ENCODE measurements at places on chromosomes 6 and 20.

GRCh38 chr6:79602859-79603258 lies 28.3 kb upstream of the SH3BGRL2 start:
- DNase-seq = no peak

DNA sequence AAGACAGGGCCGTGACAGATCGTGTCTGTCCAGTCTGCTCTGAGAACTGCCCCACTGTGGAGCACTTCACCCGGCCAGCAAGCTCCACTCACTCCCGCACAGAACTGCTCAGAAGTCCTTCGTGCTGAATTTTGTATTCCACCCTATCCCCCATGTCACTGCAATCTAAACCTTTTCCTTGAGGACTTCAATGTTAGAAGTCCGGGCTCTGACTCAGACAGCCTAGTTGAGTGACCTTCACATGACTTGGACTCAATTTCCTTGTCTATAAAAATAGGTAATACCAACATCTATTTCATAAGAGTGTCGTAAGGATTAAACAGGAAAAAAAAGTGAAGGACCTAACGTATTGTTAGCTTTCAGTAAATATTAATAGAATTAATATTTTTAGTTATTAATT lies 161.6 kb downstream of the QRSL1 start:
- no peak for DNase-seq

DNA sequence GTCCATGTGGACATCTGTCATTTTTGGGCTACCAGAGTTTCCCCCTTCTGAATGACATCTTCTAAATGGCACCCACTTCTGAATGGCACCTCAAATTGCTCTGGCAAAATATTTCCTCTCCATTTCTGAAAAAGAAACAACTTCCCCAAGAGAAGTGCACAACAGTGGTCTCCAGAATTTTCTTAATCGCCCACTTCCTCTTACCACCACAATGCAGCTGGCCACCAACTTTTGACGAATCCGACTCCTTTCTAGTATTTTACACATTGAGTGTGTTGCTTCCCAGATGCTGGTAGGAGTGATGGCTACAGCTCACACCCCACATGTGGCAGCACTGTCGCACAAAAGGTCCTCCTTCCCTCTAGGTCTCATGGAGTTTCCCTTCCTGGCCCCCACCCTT lies 216.1 kb downstream of the FOXA2 start:
- no peak for DNase-seq

- no peak for DNase-seq
Measured at GRCh38 chr6:62390401-62390800, 104.4 kb upstream of the KHDRBS2 start.

GRCh38 chr6:109383438-109383940 lies 1.2 kb upstream of the CD164 start:
- no peak for DNase-seq

DNA sequence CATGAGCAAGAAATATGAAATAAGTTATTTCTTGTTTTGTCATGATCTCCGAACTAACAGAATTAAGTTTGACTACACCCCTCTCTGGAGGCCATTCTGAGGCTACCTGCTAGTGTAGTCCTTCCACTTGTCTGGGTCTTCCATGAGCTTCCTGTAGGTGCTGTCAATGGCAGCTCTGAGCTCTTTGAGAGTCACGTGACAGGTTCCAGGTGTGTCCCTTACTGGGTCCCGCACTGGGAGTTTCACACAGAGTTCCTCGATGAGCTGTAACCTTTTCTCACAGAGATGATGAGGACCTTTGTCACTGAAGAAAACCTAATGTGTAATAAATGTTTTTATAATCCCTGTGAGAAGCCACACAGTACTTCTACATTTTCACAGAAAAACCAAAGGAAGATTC lies 186.6 kb downstream of the SYNE1 start:
- no peak for DNase-seq

DNA sequence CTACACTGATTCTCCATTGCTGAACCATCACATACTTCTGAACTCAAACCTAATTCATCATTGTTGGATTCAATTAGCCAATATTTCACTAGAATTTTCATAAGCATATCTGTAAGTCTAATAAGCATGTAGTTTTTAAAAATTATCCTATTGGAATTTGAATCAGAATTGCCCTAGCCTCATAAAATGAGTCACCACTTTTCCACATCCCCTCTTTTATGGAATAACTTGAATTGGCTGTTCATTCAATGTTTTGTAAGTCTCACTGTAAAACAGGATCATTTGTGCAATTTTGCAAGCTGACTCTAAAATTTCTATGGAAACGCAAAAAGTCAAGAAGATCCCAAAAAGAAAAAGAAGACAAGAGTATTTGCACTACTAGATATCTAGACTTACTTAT lies 141.0 kb downstream of the HACE1 start:
- no peak for DNase-seq

DNA sequence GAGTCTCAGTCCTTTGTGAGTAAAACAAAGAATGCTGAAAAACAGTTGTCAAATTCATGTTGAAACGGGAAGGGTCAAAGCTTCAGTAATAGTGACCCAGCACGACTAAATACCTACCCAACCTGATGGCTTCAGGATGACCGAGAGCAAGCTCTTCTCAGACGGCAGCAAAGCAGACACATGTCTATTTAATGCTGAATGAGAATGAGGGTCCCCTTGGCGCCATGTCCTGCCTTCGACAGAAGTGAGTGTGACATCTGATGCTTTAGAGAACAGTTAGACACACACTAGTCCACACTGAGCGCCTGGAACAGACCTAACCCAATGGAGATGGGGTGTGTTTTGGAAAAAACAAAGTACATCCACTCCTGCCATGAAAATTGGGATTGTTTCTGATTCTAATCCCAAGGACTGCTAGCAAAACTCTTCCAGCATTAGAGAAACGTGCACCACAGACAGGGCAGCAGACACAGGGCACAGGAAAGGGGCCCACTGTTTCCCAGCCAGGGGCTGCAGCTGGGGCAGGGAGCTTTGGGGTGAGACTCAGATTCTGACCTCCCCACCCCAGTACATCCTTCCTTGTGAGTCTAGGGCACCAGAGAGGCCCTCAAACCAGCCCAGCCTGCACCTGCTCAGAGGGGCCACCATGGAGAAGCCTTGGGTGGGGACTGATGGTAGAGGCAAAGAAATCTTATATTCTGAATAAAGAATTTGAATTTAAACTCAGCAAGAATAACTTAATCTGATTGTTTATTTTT lies 76.5 kb downstream of the C6orf118 start:
- no peak for DNase-seq

- DNase-seq = no peak
Measured at GRCh38 chr6:126633373-126633772, 293.5 kb downstream of the CENPW start.

- DNase-seq = no peak
Measured at GRCh38 chr6:91392951-91393350, 806.1 kb upstream of the MAP3K7 start.

- DNase-seq = no peak
Measured at GRCh38 chr6:113859349-113860180, 2.4 kb downstream of the MARCKS start.

GRCh38 chr20:8334641-8335040 lies 202.6 kb downstream of the PLCB1 start:
- DNase-seq = no peak

DNA sequence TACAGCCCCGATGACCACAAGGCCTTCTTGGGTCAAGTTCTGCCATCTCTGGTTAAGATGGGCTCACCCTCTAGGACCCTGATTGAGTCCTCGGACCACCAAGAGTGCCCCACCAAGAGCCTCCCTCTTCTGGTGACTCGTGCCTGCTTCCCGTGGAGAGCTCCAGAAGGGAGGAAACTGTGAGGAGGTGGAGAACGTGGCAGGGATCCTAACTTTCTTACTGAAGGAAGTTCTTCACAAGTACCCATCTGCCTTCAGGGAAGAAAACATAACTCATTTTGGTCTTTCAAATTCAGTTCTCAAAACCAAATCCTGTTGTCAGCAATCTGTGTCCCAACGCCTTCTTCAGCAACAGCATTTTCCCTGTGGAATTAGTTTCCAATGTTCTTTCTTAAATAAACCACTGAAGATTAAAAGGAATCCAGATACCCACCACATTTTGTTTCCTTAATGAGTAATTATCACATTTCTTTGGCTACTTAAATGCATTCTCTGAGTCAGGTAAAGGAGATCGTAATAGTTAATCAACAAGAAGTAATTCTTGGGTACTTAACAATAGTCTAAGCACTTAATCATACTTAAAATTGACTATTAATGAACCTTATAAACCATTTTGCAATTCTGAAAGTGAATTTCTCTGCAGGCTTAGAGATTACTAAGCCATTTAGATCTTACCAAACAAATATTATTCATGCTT lies 185.8 kb upstream of the SGK1 start:
- no peak for DNase-seq

GRCh38 chr20:38828514-38829295 lies 23.2 kb downstream of the PPP1R16B start:
- no peak for DNase-seq

- no peak for DNase-seq
Measured at GRCh38 chr20:63005862-63006539, 763 bp downstream of the BHLHE23 start.

DNA sequence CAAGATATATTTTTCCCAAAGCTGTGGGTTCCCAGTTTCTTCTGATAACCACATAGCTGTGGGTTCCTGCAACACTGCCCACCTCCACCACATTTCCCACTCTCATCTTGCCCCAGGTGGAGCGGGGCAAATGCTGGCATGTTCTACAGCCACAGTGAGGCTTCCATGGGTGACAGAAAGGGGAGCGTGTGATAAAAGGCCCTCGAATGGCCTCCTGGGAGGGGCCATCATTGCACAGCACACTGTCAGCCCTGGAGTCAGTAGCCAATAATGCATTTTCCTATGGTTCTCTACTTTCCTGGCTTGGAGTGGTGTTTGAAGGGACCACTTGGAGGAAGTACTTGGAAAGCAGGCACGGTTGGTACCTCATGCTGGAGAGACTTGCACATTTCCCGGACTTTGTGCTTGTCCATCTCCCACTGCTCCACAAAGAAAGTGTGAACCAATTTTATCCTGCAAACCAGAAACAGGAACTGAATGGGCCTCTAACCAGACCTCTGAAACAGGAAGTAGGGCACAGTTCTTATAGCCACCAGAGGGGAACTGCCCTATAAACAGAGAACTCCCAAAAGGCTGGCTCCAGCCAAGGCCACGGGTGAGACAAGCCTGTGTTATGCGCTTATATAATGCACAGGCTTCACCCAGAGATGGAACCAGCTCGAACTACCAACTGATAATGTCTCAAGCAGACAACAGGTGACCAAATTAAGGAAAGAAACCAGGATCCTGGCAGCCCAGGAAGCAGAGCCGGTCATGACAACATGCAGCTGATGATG lies 8.6 kb downstream of the MAP3K5 start:
- DNase-seq = no peak

DNA sequence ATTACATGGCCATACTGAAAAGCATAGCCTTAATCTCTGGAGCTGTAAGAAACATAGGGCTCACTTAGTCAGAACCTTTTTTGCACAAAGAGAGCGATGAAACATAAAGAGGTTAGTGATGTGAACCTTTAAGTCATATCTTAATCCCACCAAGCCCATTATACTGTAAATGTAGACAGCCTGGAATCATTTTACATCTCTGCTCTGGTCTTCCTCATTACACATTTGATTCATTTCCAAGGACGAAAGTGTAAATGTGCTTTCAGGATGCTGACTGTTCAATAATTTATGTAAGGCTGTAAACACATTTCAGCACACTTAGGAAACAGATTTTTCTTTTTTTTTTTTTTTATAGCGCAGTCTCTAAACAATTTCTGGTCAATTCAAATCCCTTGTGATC lies 131.3 kb upstream of the B3GAT2 start:
- DNase-seq = no peak

DNA sequence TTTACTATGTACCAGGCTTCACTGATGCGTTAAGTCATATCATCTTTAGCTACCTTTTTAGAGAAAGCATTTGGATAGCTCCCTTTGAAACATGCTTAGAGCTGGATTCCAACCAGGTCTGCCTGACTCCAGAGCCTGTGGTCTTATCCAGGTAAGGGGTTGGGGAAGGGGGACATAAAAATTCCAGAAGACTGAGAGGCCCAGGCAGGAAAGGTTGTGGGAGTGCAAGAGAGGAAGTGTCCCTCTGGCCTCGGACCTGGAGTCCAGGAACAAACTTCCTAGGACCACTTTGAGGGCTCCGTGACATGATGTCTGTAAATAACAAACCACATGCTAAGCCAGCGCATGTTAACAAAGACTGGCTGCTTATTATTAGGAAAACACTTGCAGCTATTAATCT lies 163.0 kb upstream of the KCNG1 start:
- no peak for DNase-seq

GRCh38 chr6:82248273-82248735 lies 760 bp upstream of the IBTK start:
- DNase-seq = no peak

DNA sequence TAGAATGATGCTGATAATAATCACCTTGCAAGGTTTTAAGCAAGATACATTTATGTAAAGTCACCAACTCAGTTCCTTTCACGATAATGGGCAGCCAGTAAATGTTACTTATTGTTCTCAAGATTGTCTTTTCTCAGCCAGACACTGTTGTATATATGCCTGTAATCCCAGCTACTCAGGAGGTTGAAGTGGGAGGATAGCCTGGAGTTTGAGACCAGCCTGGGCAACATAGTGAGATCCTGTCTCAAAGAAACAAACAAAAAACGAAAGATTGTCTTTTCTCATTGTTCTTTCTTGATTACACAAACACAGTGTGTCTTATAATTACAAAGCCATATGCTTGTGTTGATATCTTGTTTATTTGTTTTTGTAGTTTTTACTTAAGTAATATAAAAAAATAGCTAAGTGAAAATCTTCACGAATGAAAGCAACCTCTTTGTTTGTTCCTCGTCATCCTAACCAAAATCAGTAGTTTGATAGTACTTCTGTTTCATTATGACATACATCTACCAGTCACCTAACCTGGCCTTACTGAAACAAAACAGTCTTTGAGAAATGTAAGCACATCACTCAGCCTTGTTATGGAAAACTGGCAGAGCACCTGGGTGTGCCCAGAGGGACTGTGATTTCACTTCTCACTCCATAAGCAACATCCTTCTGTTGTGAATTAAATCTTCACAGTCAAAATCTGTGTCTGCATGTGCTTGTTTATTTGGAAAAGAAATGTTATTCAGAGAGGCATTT lies 436.2 kb upstream of the SOX4 start:
- no peak for DNase-seq

- DNase-seq = no peak
Measured at GRCh38 chr20:52532674-52533073, 341.1 kb upstream of the ZFP64 start.
